Lung microvascular endothelial cell (primary cell): ENCODE measurements at places on chromosomes 13 and 19. TPM values are rescaled to one million over a fixed set of nuclear protein-coding genes. Genes with fewer than 3 reads are reported as not detected.

AP1M2 gene
- not detected in 2 replicates for total RNA-seq

NLRP4 gene
- total RNA-seq, result not detected in 2 replicates

PTH2 gene
- not detected in 2 replicates for total RNA-seq

URAD gene
- not detected in 2 replicates for total RNA-seq

CEACAM8 gene
- total RNA-seq, result not detected in 2 replicates

LCP1 gene
- total RNA-seq, result under 0.01 TPM in 1 of 2 replicates, not detected in the other

- DNase-seq, result no peak
Measured at GRCh38 chr13:59801107-59801880, 362.4 kb downstream of the DIAPH3 start.

- DNase-seq, result no peak
Measured at GRCh38 chr19:23321953-23322549, 71.9 kb upstream of the ZNF724 start.

DNA sequence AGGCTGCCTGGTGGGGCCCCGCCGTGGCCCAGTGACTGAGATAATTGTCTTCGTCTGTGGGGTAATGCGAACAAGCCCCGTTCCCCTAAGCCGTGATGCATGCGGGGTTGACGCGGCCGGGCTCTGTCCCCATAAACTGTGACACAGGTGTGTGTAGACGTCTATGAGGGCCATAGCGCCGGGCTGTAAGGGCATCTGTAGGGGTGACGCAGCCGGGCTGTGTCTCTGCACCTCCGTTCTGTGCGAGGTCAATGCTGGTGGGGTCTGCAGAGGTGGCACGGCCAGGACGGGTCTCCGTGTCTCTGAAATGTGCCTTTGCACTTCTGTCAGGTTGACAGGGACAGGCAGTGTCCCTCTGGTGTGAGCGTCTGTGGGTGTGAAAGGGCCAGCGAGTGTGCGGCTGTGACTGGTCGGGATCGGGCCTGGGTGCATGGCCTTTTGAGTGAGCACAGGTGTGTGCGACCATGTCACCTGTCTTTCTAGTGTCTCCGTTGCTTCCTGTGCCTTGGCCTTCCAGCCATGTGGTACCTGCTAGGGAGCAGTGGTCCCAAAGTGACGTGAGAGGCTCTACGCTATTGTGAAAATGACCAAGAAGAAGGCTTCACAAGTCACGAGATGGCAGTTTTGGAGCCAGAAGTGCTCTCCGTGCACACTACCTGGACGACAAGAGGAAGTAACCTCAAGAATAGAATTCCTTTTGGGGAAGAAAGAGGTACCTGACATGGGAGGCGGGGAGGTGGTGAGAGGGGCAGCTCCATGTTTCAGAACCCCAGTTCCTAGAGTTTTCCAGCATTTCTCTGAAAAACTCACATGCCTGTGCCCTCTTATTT is 16.4 kb upstream of the ZNF331 start:
- DNase-seq, result no peak

- peak; percentile 41 for DNase-seq
Measured at GRCh38 chr13:89514534-89515312, 1832.8 kb upstream of the MIR17HG start.

- peak; percentile 57 for DNase-seq
Measured at GRCh38 chr13:49240017-49240416, 7.7 kb upstream of the CDADC1 start.

- DNase-seq, result peak; percentile 51
Measured at GRCh38 chr13:51999510-51999911, 11.7 kb downstream of the ATP7B start.

- DNase-seq, result peak; percentile 7
Measured at GRCh38 chr13:27338816-27339215, 68.2 kb downstream of the RASL11A start.

DNA sequence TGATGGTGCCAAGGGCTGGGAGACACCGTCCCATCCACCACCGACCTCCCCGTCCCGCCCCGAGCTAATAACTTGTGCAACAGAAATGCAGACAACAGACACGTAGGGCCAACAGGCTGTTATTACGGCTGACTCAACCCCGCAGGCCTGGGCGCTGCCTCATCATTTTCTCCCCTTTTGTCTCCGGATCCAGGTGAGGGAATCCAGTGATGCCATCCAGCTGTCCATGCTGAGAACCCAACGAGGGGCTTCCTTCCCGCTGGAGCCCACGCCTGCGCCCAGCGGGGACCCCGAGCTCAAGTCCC is 6.4 kb upstream of the DIRAS1 start:
- DNase-seq, result no peak

GRCh38 chr13:111061358-111062045 is 53.6 kb upstream of the ARHGEF7 start:
- DNase-seq, result no peak

DNA sequence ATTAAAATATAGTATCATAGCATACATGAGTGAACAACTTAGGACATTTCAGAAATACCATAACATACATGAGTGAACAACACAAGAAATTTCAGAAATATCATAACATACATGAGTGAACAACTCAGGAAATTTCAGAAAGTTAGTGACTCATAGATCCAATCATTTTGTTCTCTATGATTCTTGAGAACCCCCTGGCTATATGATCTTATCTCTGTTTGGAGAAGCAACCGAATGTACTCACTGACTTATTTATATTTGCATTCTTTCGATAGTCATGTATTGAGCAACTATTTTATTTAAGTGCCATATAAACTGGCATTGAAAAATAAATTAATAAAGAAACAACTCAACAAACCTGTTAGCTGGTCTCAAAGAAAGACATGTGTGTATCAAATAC is 251.1 kb downstream of the EFNB2 start:
- DNase-seq, result no peak

DNA sequence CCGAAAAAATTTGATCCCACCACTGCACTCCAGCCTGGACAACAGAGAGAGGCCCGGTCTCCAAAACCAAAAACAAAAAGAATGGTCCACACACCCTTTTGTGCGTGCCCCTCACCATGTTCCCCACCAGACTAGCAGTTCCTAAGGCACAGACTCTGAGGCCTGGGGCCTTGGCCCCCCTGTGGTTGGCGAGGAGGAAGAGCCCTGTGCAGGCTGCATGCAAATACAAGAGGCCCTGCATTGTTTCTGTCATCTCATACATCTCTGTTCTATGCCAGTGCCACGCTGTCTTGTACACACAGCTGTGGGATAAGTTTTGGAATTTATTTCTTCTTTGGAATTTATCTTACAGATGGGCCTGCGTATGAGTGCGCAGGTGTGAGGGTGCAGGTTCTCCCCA is 4.7 kb upstream of the YJEFN3 start:
- DNase-seq, result no peak

- DNase-seq, result no peak
Measured at GRCh38 chr19:50793558-50794065, 3.4 kb downstream of the ACP4 start.

- DNase-seq, result no peak
Measured at GRCh38 chr13:62799038-62799535, 1383.4 kb upstream of the PCDH20 start.

GRCh38 chr19:51641648-51642047 is 5.0 kb downstream of the SIGLEC14 start:
- no peak for DNase-seq

DNA sequence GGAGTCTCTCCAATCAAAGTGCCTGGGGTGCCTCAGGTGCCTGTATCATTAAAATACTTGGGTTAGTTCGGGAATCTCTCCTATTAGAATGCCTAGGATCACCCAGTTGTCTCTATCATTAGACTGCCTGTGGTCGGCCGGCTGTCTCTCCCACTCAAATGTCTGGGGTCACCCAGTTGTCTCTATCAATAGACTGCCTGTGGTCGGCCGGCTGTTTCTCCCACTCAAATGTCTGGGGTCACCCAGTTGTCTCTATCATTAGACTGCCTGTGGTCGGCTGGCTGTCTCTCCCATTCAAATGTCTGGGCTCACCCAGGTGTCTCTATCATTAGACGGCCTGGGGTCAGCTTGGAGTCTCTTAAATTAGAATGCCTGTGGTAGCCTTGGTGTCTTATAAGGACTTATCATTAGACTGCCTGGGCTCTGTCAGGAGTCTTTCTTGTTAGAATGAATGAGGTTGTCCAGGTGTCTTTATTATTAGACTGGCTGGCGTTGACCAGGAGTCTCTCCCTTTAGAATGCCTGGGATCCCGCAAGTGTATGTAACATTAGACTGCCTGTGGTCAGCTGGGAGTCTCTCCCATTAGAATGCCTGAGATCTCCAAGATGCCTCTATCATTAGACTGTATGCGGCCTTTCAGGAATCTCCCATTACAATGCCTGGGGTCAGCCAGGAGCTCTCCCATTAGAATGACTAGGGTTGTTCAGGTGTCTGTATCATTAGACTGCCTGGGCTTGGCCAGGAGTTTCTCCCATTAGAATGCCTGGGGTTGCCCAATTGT is 1555.5 kb downstream of the UQCRFS1 start:
- DNase-seq, result no peak

- DNase-seq, result no peak
Measured at GRCh38 chr19:56759531-56759930, 81.0 kb downstream of the PEG3 start.
